ENCODE measurements at places on chromosomes 13 and 19.

DNA sequence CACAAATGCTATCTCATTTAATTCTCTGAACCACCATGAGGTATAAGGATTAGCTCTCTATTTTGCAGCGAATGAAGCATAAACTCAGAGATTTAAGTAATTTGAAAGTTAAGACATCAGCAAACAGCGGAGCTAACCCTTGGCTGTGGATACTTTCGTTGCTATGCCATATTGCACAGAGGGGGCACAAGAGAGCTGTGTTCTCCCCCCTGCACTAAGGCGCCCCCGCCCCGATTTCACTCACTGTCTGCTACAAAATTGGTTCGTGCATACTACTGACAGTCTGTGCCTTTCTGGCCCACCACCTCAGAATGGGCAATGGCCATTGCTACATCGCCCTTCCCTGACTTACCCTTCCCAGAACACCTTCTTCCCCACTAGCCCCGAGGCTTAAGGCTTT lies 105.7 kb upstream of the OBI1 start:
- DNase-seq = no peak

DNA sequence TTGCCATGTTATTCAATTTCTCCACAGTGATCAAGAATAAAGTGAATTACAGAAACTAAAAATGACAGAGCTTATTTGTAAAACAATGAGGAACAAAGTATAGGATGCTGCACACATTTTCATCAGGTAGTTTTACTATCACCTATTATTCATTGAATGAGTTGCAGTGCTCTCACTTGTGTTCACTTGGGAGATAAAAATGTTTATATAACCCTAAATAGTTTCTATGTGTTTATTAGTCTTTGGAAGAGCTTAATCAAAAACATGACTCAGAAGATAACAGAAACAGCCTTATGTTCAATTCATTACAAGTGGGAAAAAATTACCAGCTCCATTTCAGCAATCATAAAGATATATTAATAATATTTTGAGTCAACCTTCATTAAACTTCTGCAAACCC lies 796.2 kb downstream of the SLITRK1 start:
- no peak for DNase-seq

DNA sequence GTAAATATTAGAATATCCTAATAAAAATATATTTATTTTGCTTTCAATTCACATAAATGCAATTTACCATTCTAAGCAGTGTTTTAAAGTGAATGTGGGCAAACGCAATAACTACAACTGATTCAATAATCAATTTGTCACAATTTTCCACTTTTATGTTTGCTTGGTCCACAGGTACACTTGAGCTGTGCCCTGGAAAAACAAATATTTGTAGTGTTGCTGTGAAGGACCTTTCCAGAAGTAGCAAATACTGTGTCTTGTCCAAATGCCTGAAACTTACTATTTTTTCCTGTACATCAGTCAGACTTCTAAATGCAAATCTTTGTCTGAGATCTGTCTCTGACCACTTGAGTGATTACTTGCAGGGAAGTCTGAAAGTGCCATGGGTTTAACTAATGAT lies 845.8 kb upstream of the SLITRK5 start:
- no peak for DNase-seq

- no peak for DNase-seq
These were observed 20.7 kb downstream of the AKAP8 start for GRCh38 chr19:15358918-15359317.

DNA sequence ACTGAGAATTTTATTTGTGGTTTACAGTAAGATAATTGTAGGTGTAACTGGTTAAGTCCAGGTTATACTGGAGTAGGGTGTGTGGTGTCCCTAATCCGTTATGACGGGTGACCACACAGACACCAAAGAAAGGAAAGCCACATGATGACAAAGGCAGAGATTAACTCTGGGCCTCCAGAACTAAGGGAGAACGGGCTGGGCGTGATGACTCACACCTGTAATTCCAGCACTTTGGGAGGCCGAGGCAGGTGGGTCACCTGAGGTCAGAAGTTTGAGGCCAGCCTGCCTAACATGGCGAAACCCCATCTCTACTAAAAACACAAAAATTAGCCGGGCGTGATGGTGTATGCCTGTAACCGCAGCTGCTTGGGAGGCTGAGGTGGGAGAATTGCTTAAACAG lies 10.2 kb upstream of the FUT2 start:
- no peak for DNase-seq

- no peak for DNase-seq
These were observed 300.6 kb upstream of the KLHL1 start for GRCh38 chr13:70408865-70409264.

- no peak for DNase-seq
These were observed 250.9 kb downstream of the MAB21L1 start for GRCh38 chr13:35225582-35225981.

DNA sequence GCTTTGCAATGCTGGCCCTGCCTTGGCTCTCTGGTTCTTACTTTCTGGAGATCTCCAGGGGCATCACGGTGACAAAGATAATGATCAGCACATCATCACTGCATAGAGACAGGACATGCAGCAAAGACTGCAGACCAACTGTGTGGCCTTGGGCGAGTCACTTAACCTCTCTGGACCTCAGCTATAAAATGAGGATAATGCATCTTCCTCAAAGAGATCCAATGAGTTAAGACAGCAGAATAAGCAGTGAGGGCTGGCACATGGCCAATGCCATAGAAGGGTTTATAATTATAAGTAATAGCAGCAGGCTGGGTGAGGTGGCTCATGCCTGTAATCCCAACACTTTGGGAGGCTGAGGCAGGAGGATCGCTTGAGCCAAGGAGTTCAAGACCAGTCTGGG lies 2.4 kb downstream of the MAG start:
- no peak for DNase-seq

DNA sequence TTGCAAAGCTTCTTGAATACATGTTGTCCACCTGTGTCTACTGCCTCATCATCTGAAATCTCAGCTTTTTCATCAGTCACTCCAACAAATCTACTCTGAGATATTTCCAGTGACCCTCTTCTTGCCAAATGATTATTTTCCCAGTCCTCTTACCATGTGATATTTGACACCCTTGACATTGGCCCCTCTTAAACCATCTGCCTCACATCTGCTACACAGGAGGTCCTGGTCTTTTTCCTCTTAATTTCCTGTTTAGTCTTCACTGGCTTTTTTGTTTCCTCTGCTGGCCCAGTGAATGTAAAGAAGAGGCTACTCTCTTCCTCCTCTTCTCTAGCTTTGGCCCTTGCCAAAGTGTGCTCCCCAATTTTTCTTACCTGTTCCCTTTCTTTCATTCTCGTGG lies 218.7 kb downstream of the DNAJC15 start:
- no peak for DNase-seq

DNA sequence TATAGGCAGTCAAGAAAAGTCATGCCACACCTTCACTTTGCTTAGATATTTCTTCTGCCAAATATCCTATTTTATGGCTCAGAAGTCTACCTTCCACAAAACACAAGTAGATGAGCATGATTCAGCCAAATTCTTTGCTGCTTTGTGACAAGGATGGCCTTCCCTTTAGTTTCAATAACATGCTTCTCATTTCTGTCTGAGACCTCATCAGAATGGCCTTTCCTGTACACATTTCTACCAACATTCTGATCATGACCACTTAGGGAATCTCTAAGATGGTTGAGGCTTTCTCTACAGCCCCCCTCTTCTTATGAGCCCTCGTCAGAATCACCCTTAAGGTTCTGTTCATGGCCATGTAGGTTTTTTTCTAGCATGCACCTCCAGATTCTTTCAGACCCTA lies 96.2 kb downstream of the COL4A2 start:
- DNase-seq = no peak

DNA sequence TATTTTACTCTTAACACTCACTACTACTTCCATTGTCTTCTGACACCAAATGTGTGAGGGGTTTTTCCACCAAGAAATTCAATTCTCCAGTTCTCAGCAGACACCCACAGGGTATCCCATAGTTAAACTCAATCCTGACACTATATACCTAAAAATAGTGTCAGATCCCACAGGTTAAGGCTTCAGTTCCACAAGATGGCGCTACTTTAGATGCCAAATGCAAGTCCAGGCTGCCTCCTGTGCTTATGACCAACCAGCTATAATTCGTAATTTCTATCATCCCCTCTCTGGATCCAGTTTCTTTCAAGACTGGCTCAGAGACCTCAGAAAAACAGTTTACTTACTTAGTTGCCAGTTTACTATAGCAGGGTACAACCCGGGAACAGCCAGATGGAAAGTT lies 1146.2 kb upstream of the SPRY2 start:
- DNase-seq = no peak

GRCh38 chr19:13981021-13981420 lies 25.1 kb downstream of the RFX1 start:
- no peak for DNase-seq
